ENCODE measurements at places on chromosomes 3 and 15.

GRCh38 chr3:16824081-16824696 is 60.6 kb upstream of the PLCL2 start:
- no peak for DNase-seq

GRCh38 chr3:42367903-42368302 is 42.5 kb downstream of the LYZL4 start:
- no peak for DNase-seq

DNA sequence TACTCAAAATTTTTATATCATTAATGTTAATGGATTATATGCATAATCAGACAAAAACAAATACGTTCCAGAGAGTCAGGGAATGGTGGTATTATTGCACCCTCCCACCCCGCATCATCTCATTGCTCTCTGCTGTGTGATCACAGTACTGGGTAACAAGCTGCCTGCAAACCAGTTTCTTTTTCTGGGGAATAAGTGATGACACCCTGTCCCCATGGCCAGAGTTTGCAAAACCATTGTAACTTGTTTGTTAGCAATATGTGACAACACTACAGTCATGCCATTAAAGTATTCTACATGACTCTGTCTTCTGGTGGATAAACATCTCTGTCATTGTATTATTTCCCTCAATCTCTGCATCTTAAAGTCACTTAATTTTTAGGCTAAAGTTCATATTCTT is 39.5 kb downstream of the ZBTB38 start:
- DNase-seq: no peak

DNA sequence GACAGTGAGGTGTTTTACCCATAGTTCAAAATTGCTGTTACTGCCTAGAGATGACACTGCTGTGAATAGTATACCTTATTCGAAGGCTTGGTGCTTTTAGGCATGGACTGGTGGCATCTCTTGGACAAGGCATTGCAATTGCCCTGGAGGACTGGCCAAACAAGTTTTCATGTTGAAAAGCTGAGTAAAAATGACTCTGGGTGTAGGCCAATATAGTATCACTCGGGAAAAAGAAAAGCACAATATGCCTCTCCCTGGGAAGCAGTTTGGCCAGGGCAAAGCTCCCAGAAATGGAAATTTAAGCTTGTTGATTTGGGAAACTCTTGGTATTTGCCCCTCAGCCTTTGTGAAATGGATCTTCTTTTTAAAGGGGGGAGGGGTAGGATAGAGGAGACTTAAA is 54.8 kb downstream of the ZNF609 start:
- DNase-seq: peak; percentile 41

DNA sequence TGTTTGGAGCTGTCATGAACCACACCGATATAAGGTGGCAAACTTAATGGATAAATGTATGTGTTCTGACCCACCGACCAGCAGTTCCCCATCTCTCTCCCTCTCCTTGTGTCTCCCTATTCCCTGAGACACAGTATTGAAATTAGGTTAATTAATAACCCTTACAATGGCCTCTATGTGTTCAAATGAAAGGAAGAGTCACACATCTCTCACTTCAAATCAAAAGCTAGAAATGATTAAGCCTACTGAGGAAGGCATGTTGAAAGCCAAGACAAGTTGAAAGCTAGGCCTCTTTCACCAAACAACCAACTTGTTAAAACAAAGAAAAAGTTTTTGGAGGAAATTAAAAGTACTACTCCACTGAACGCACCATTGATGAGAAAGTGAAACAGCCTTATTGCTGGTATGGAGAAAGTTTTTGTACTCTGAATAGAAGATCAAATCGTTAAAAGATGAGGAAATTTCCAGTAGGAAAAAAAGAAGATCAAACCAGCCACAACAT is 15.0 kb downstream of the ATR start:
- DNase-seq: no peak

- peak; percentile 47 for DNase-seq
These were observed 60.3 kb downstream of the STRIT1 start for GRCh38 chr3:155233213-155233612.

GRCh38 chr15:54410481-54410880 is 432.2 kb downstream of the UNC13C start:
- DNase-seq: no peak

DNA sequence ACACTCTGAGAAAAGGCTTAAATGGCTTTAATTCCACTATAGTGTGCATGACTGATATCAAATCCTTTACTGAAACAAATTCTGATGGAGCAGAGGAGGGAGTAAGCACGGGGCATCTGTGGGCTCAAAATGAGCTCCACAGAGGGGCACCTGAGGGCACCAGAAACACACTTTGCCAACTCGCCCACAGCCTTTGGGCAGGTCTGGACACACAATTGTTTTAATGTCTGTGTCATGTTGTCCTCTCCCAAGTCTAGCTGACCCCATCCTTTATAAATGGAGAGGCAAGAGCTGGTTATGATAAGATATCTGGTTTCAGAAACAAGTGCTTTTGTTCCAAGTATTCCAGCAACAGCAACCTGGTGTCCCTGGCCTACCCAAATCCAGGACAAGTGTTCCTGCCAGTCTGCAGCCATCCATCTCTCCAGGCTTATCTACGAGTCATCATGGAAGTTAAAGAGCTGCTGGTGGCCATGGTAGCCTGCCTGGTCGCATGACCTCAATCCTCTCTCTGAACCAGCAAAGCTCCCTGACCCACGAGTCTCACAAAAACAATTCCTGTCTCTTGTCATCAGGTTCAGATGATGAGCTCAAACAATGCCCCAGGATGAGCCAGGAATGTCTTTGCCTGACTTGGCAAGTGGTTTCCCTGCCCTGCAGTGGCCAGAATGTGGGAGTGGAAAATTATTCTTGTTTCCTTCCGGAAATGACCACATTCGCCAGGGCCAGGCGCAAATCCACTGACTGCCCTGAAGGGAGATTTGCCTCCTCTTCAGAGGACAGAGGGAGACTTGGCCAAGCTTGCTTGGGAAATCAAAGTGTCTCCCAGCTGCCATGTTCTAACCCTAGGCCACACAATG is 64.4 kb upstream of the TPM1 start:
- no peak for DNase-seq
